ENCODE measurements at places on chromosomes 11 and 22. TPM values are rescaled to one million over a fixed set of nuclear protein-coding genes. Genes with fewer than 3 reads are reported as not detected.

LMO2 gene
- polyA plus RNA-seq, result 8.5 TPM

C11orf86 gene
- 577 TPM for polyA plus RNA-seq

C11orf97 gene
- not detected for polyA plus RNA-seq

ZNF214 gene
- polyA plus RNA-seq, result 6.8 TPM

DNA sequence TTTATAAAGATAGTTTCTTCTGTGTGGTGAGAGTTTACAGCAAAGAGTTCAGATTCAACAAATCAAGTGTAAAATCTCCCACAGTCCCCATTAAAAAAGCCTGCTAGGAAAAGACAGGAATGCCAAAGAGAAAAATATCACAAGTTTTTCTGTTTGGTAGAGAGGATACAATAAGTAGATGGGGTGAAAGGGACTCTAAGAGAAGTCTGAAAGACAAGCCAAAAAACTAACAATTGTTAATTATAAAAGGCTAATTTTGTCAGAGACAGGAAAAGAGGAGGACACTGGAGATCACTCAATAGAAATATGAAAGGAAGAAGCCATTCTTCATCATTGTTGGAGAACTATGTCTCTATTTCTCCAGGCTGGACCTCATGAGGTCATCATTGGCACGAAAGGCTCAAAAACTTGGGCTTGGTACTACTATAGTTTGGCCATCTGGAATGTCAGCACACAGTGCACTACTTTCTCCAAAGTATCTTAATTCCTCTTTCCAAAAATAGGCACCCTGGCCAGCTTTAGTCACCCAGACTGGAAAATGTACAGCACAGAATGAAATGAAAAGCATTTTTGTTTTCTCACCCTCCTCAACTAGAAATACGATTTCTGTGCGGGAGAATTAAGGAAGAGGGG lies 531 bp upstream of the SOX6 start:
- no peaks in the 10 kb centered on the region for H3K27me3 ChIP-seq
- no peak overlapping the region for H3K4me3 ChIP-seq
- H3K27ac ChIP-seq, result no peak overlapping the region
- no peak for DNase-seq

- H3K4me1 ChIP-seq, result no peaks in the 10 kb centered on the region
- no peaks in the 10 kb centered on the region for H3K36me3 ChIP-seq
- H3K27ac ChIP-seq, result no peak overlapping the region
Measured at GRCh38 chr11:115872416-115872815, 368.2 kb upstream of the CADM1 start.

DNA sequence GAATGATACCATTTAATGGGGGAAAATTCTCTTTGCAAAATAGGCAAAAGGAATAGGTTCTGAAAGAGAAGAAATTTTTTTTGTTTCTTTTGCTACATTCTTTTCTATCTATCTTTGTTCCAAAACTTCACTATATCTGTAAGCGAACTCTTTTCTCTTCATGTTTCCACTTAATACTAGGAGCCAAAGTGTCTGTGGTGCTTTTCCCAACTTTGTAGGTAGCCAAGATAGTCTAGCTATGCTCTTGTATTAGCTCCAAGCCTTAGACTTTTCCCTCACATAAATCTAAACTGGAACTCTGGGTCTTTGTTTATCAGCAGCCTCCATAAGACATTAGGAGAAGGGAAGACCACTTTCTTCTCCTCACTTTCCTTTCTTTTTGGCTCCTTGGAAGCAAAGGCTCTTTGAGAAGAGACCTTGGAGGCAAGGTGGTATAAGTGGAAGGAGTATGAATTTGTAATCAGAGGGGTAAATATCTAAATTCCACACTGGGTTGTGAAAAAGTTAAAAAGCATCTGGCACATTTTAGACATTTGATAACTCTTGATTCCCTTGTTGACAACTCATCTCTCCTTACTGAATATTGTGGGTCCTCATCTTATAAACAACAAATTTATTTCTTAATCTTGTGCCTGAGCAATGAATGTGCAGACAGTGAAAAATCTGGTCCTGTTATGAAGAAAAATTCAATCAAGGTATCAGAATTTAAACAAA lies 130.0 kb downstream of the EHF start:
- no peaks in the 10 kb centered on the region for H3K4me1 ChIP-seq
- no peak overlapping the region for H3K4me3 ChIP-seq
- H3K27me3 ChIP-seq, result no peaks in the 10 kb centered on the region

DNA sequence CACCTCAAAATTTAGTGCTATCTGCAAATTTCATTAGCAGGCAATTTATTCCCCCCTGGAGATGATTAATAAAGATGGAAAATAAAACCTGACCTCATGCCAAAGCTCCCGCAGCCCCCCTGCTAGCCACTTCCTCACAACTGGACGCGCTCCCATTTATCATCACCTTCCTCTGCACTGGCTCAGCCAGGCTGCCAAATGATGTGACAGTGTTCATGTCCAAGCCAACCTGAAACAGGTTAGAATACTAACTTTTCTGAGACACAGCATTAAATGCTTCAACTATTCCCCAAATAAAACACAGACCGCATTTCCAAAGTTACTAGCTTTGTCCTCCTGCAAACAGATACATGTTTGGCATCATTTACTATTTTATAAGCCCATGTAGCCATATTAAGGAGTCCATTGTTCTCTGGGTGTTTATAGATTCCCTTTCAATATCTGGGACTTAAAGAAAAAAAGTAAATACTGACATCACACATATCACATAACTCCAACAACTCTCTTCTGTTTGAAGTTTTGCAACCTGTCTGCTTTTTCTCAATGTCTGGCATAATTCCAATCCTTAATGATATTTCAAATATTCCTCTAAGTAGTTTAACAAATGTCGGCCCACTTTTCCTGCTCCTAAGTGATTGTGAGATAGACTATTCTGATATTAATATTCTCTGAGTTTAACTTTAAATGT lies 829.7 kb upstream of the FAT3 start:
- H3K36me3 ChIP-seq, result no peaks in the 10 kb centered on the region
- no peak overlapping the region for H3K27ac ChIP-seq
- no peaks in the 10 kb centered on the region for H3K27me3 ChIP-seq
- DNase-seq, result no peak
- no peaks in the 10 kb centered on the region for H3K4me1 ChIP-seq
- no peak overlapping the region for H3K4me3 ChIP-seq

DNA sequence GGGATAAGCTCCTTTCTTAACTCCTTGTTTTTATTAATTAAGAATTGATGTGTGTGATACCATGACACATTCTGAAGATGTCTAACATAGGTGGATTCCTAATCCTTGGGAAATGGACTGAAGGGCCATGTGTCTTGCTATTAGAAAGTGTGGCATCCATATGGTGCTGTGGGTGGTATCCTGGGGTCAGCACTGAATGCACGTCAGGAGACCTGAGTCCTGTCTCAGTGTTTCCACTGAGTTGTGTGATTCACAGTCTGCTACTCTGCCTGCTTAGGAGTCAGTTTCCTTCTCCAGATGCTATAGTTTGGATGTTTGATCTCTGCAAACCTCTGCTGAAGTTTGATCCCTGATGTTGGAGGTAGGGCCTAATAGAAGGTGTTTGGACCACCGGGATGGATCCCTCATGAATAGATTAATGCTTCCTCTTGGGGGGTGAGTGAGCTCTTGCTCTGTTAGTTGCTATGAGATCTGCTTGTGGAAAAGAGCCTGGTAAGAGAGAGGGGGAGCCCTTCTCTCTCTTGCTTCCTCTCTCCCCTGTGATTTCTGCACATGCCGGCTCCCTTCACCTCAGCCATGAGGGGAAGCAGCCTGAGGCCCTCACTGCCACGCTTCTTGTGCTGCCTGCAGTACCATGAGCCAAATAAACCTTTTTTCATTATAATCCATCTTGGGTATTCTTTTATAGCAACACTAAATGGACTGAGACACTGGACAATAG lies 666.5 kb downstream of the NTM start:
- no peaks in the 10 kb centered on the region for H3K4me1 ChIP-seq
- no peak overlapping the region for H3K27ac ChIP-seq
- no peak overlapping the region for H3K4me3 ChIP-seq
- DNase-seq, result no peak

DNA sequence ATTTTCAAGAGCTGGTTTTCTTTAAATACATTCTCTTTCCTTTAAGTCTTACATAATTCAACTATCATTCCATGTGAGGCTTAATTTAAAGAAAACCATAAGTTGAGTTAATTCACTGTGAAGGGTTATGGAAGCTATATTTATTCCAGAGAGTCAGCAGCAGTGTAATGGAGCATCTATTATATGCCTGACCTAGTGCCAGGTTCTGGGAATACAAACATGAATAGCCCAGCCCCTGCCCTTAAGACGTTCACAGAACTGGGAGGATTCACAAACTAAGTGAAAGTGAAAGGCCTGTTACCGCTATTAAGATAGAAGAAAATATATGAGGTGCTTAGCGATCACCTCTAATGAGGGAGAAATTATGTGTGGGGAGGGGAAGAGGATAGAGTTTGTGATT lies 408.9 kb upstream of the CCDC90B start:
- no peaks in the 10 kb centered on the region for H3K36me3 ChIP-seq
- H3K4me3 ChIP-seq, result no peak overlapping the region

GRCh38 chr22:45975164-45976161 lies 1.5 kb downstream of the WNT7B start:
- peaks cover 64% of the 10 kb centered on the region for H3K27me3 ChIP-seq
- peak; percentile 45 for DNase-seq
- no peaks in the 10 kb centered on the region for H3K4me1 ChIP-seq
- no peak overlapping the region for H3K4me3 ChIP-seq
- H3K27ac ChIP-seq, result no peak overlapping the region
- H3K36me3 ChIP-seq, result no peaks in the 10 kb centered on the region

DNA sequence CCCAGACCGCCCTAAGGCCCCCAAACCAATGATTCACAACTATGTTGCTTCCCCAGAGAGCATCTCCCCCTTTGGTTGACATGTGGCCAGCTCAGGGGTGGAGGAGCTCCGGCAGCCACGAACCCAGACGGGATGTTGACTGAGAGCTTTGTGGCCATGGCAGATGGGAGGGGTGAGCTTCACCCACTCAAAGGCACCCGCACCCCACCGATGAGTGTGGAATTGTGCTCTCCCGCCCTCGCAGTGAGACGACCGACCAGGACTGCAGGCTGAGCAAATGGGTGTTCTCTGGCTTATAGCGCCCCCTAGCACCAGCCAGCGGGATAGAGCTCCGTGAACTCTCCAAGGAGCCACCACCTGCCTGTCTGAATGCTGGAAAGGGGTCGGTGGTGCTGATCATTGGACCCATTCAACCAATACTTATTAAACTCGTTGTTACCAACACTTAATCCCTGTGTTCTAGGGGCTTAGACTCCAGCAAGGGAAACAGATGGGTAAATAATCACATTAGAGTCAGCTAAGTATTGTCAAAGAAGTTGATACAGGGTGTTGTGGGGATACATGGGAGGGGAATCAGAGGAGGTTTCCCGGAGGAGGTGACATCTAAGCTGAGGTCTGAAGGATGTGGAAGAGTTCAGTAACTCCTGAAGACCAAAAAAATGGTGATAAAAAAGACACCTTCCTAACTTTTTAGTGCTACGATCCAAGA lies 4.5 kb upstream of the TIMP3 start:
- DNase-seq, result peak; percentile 77
- H3K4me3 ChIP-seq, result no peak overlapping the region
- H3K27ac ChIP-seq, result no peak overlapping the region
- H3K27me3 ChIP-seq, result no peaks in the 10 kb centered on the region

- H3K4me3 ChIP-seq, result no peak overlapping the region
- no peak overlapping the region for H3K27ac ChIP-seq
- DNase-seq, result no peak
- no peaks in the 10 kb centered on the region for H3K4me1 ChIP-seq
- no peaks in the 10 kb centered on the region for H3K27me3 ChIP-seq
Measured at GRCh38 chr11:91243051-91243450, 981.6 kb upstream of the FAT3 start.

DNA sequence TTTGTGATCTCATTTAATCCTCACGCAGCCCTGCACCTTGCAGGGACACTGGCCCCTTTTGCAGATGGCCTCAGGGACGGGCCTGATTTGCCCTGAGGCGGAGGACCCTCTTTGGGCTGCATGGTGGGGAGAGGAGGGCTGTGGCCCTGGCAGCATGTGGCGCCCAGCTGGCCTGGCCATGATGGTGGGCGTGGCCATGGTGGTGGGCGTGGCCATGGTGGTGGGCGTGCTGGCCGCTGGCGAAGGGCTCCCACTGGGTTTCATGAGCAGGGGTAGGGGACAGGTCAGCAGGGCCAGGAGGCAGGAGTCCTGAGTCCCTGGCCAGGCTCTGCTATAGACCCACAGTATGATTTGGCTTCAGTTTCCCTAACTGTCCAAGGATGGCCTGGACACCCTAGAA lies 13.1 kb downstream of the WNT11 start:
- no peak for DNase-seq
- H3K27ac ChIP-seq, result no peak overlapping the region
- H3K4me3 ChIP-seq, result no peak overlapping the region

GRCh38 chr22:41175546-41175945 lies 29.6 kb upstream of the L3MBTL2 start:
- H3K36me3 ChIP-seq, result peaks cover 56% of the 10 kb centered on the region
- H3K27ac ChIP-seq, result no peak overlapping the region
- no peaks in the 10 kb centered on the region for H3K27me3 ChIP-seq
- no peak for DNase-seq
- no peak overlapping the region for H3K4me3 ChIP-seq

GRCh38 chr22:36922105-36922608 lies 8.7 kb downstream of the CSF2RB start:
- H3K4me1 ChIP-seq, result no peaks in the 10 kb centered on the region
- H3K36me3 ChIP-seq, result no peaks in the 10 kb centered on the region
- H3K27ac ChIP-seq, result no peak overlapping the region
- no peak for DNase-seq
- no peaks in the 10 kb centered on the region for H3K27me3 ChIP-seq

- H3K4me1 ChIP-seq, result no peaks in the 10 kb centered on the region
- no peaks in the 10 kb centered on the region for H3K36me3 ChIP-seq
- no peaks in the 10 kb centered on the region for H3K27me3 ChIP-seq
Measured at GRCh38 chr11:132147464-132147863, 777.0 kb downstream of the NTM start.

DNA sequence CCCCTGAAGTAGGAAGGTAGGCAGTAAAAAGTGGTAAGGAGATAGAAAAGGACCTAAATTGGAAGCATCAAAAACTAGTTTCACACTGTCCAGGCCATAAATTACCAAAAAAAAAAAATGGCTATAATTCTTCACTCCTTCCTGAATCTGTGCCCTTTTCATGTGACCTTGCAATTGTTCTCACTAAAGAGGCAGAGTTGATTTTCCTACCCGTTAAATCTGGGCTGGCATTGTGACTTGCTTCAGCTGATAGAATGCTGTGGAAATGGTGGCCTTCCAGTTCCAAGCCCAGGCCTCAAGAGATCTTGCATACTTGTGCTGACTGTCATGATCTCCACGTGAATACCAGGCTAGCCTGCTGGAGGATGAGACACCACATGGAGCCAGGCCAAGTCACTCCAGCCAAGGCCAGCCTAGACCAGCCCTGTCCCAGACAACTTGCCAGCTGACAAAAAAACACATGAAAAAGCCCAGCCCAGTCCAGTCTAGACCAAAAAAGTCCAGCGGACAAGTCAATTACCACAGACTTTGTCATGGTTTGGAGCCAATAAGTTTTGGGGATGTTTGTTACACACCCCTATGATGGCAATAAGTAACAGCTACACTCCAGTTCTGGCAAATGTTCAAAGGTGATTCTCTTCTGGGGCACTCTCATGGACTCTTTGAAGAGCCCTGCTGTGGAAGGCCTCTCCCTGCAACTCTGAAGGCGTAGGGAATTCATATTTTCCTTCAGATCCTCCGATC lies 51.4 kb upstream of the NUP50 start:
- no peaks in the 10 kb centered on the region for H3K27me3 ChIP-seq
- no peak overlapping the region for H3K4me3 ChIP-seq
- no peak for DNase-seq

GRCh38 chr11:64546600-64546999 lies 44.4 kb upstream of the SLC22A12 start:
- H3K27ac ChIP-seq, result no peak overlapping the region
- H3K36me3 ChIP-seq, result no peaks in the 10 kb centered on the region
- H3K4me3 ChIP-seq, result no peak overlapping the region
- H3K4me1 ChIP-seq, result no peaks in the 10 kb centered on the region
- DNase-seq, result no peak
- H3K27me3 ChIP-seq, result no peaks in the 10 kb centered on the region

Measured in small intestine (tissue), 16 donors.